Muscle of back (tissue), 13 donors: ENCODE measurements at places on chromosomes 4 and X. TPM values are rescaled to one million over a fixed set of nuclear protein-coding genes. Genes with fewer than 3 reads are reported as not detected.

- no peak for DNase-seq
Measured at GRCh38 chr4:83054928-83055327, 19.9 kb downstream of the COPS4 start.

Gene EPGN
- polyA plus RNA-seq = not detected

DNA sequence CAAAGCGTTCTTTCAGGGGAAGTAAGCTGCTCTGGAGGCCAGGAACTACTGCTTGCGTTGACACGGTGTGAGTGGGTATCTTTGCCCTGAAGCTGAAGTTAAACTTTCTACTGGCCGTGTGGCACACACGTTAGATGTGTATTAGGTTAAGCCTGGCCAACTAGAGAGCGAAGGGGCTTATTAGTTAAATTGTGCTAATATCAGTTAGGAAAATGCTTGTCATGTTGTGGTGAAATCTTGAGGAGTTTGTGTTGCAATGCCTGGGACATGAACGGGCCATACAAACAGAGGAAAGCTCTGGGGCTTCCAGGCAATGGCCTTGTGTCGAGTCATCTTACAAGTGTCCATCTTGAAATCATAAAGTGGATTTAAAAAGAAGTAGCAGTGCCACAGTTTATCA lies 62.6 kb downstream of the NSUN7 start:
- DNase-seq = no peak

DNA sequence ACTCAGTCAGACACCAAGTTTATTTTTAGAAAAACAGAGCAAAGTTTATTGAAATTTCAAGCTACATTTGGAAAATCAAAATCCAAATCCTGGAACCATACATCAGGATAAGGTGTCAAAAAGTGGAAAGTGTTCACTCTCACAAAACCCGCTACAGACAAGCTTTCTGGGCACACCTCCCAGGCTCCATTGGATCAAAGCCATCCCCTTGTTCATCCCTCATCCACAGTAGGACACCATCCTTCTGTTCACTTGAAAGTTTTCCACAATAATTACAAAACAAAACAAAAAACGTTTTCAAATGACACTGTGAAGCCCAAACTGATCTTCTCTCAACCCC lies 62.4 kb downstream of the TSC22D3 start:
- DNase-seq = no peak

Gene HS3ST1
- 0.08 TPM for polyA plus RNA-seq

- no peak for DNase-seq
Measured at GRCh38 chr4:151883747-151884146, 122.9 kb upstream of the GATB start.

Gene RPA4
- not detected for polyA plus RNA-seq

DNA sequence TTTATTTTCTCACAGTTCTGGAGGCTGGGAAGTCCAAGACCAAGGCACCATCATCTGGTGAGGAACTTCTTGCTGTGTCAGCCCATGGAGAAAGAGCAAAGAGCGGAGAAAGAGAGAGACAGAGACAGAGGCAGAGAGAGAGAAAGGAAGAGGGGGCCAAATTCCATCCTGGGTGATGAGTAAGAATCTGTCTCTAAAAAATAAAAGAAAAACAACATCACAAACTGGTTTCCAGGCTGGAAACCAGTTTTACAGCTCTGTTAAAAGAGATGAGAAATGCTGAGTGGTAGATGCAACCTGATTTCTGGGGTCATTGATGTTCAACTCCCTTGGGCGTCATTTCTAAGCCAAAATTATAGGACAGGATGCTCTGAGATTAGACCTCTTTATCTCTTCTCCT lies 72.9 kb downstream of the SHOX start:
- no peak for DNase-seq

Gene USP17L26
- not detected for polyA plus RNA-seq
